ENCODE measurements at places on chromosomes 16 and 17. TPM values are rescaled to one million over a fixed set of nuclear protein-coding genes. Genes with fewer than 3 reads are reported as not detected.
A peak's percentile ranks its signal among the peaks of the same experiment; 100 is the strongest.

Gene SP2
- 18.6 TPM for total RNA-seq

Gene EME1
- total RNA-seq, result 10.1 TPM

Gene PSMD11
- 113 TPM for total RNA-seq

Gene ABCC3
- 2.3 TPM for total RNA-seq

Gene RGS11
- 2.4 TPM for total RNA-seq

Gene GAS2L2
- 0.11 TPM for total RNA-seq

Gene CES5A
- not detected for total RNA-seq

Gene PDP2
- total RNA-seq, result 20.0 TPM

Gene KRTAP2-2
- total RNA-seq, result not detected

GRCh38 chr17:41071606-41072360 lies 6.1 kb upstream of the KRTAP2-4 start:
- DNase-seq, result no peak

- DNase-seq, result no peak
Observed at GRCh38 chr17:44272954-44273353, 5.0 kb upstream of the SLC4A1 start.

- no peak for DNase-seq
Observed at GRCh38 chr17:39393736-39394135, 7.7 kb downstream of the FBXL20 start.

GRCh38 chr16:55568207-55568606 lies 1.7 kb downstream of the CAPNS2 start:
- no peak for DNase-seq

DNA sequence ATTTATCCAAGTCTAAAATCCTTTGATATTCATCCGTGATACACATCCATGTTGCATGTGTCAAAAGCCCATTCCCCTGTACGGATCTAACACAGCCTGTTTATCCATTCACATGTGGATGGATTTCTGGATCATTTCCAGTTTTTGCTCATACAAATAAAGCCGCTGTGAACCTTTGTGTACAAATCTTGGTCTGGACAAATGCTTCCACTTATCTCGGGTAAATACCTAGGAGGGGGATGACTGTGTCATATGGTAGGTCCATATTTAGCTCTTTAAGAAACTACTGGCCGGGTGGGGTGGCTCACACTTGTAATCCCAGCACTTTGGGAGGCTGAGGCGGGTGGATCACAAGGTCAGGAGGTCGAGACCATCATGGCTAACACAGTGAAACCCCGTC lies 6.3 kb upstream of the TBCD start:
- no peak for DNase-seq

DNA sequence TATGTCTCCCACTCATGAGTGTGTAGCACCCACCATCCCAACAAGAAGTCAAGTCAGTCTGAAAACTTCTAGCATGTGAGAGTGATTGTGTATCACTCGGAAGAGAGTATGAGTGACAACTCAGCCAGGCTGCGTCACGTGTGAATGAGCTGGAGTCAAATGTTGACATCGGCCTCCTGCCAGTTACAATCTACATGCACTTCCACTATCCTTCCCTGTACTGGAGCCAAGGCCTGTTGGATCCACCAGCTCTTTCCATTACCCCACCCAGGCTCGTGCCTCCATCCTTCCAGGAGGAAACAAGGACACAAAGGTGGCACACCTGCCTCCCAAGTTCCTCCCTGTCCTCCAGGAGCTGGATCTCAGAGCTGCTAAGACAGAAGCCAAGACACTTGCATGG lies 64.5 kb downstream of the ASIC2 start:
- DNase-seq, result no peak

GRCh38 chr17:45222014-45222288 lies 266 bp downstream of the FMNL1 start:
- no peak for DNase-seq

- peak; percentile 45 for DNase-seq
Observed at GRCh38 chr17:4940555-4941318, 669 bp downstream of the RNF167 start.

- DNase-seq, result no peak
Observed at GRCh38 chr16:10514369-10515055, 65.9 kb downstream of the EMP2 start.

DNA sequence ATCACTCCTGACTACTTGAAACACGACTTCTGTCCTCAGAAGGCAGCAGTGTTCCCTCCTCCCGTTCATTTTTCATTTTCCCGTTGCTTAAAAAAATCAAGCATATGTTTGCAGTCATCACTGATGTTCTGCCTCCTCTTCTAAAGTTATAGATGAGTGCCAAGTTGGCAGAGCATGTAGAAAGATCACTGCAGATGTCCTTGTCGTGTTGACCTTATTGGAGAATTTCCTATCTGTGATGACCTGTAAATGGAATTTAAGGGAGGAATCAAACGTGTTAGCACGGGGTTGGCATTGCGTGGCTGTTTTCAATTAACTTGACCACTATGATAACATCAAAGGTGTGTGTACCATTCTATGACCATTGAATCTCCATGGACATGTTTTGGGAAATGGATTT lies 396.7 kb downstream of the WWOX start:
- DNase-seq, result no peak

GRCh38 chr17:12631076-12631475 lies 34.6 kb upstream of the MYOCD start:
- DNase-seq, result no peak

- DNase-seq, result no peak
Observed at GRCh38 chr16:68297908-68298307, 12.8 kb downstream of the SLC7A6OS start.

DNA sequence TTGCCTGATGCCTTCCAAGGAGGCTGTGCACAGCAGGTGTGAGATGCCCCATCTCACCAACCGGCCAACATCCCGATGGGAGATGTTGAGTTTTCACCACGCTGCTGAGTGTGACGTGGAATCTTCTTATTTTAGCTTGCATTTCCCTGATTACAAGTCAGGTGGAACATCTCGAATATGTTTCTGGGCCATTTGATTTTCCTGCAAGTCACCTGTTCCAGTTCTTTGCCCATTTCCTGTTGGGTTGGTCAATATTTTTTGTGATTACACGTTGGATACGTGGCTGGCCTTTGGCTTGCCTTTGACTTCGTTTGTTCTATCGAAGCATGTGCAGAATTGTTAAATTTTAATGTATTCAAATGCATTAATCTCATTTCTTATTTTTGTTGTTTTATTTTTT lies 8.3 kb upstream of the CDH15 start:
- DNase-seq, result no peak

GRCh38 chr16:12096828-12097522 lies 120.4 kb downstream of the SNX29 start:
- DNase-seq, result no peak

DNA sequence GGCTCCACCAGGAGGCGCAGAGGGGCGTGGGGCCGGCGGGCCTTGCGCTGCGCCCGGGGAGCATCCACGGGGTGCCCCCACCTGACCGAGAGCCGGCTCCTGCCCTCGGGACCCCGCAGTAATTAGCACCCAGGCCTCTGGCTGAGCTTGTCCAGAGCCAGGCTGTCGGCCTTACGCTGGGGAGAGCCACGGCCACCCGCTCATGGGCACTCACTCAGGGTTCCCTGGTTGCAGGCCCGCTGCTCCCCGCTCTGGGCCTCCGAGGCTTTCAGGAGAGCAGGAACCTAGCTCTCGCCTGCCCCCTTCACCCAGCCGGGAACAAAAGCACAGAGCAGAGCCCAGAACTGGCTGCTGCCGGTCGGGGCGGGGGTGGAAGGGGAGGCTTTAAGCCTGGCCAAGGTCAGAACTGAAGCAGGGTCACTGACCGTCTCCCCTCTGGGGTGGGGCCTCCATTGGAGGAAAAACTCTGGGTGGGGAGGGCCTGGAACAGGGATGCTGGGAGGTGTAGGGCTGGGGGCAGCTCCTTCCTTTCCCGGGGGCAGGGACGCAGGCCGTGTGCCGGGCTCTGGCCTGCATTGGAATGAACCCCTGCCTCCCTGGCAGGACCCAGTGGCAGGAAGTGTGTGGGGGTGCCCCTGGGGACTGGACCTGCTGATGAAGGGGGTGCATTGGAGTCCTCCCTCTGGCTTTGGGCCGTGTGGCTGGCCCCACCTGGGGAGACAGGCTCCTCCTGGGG lies 12.3 kb downstream of the GLIS2 start:
- peak; percentile 69 for DNase-seq

DNA sequence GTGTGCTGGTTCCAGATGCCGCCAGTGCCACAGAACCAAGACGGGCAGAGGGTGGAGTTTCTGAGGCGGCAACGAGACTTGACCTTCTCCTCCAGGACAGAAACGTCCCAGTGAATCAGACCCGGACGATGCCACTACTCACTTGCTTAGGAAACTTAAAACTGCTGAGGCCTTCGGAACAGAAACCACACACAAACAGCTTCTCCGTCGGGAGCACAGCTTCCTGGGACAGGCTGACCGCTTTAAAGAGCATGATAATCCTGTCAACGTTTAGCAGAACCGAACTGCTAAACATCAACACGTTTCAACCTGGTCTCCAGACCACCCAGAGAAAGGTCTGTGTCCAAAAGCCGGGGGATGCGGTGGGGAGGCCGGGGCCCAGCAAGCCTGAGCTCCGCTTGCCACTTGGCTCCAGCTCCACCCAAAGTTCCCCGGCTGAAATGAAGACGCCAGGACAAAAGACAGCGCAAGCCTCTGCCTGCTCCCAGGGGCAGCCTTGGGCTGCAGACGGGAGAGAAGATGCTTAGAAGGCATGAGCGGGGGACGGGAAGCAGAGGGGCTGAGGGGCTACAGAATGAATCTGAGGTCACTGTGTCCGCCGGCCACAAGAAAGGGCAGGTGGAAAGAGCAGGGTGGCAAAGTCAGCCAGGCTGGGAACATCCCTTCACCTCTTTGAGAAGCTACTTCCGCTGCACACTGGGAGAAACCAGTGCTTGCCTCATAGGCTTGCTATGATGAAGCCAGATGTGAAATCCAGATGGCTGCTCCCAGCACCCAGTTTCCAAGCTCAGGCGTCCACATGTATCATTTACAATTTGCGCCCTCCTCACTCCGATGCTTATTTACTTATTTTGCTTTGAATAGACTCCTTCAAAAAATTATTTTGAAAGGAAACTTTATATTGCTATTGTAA lies 69.0 kb downstream of the MRM3 start:
- DNase-seq, result no peak

GRCh38 chr17:79948945-79949655 lies 86.6 kb downstream of the TBC1D16 start:
- DNase-seq, result no peak
